ENCODE measurements at places on chromosomes 4 and X.
A peak's percentile ranks its signal among the peaks of the same experiment; 100 is the strongest.

GRCh38 chr4:140176735-140177134 lies 22.8 kb upstream of the MAML3 start:
- no peak for DNase-seq

DNA sequence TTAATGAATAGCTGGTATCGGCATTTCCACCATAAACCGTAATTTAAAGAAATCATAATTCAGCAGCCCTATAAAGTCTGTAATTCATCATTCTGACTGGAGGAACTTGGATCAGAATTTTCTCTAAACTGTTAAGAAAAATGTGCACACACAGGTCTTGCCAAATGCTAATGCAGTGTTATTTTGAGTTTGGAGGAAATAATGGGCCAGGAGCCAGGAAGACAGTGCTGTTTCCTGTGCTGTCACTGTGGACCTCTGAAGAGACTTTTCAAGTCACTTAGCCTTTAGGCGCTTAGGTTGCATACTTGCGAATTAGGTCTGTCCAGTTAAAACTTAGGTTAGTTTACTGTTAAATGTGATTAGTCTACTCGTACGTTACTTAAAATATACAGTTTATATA lies 137.5 kb upstream of the ANXA3 start:
- DNase-seq, result no peak

- DNase-seq, result no peak
These were observed 68.2 kb upstream of the ACSL1 start for GRCh38 chr4:184893801-184894571.

GRCh38 chr4:184805462-184806228 lies 20.1 kb downstream of the ACSL1 start:
- DNase-seq, result peak; percentile 85

GRCh38 chrX:132452911-132453550 lies 35.8 kb downstream of the MBNL3 start:
- DNase-seq, result no peak

DNA sequence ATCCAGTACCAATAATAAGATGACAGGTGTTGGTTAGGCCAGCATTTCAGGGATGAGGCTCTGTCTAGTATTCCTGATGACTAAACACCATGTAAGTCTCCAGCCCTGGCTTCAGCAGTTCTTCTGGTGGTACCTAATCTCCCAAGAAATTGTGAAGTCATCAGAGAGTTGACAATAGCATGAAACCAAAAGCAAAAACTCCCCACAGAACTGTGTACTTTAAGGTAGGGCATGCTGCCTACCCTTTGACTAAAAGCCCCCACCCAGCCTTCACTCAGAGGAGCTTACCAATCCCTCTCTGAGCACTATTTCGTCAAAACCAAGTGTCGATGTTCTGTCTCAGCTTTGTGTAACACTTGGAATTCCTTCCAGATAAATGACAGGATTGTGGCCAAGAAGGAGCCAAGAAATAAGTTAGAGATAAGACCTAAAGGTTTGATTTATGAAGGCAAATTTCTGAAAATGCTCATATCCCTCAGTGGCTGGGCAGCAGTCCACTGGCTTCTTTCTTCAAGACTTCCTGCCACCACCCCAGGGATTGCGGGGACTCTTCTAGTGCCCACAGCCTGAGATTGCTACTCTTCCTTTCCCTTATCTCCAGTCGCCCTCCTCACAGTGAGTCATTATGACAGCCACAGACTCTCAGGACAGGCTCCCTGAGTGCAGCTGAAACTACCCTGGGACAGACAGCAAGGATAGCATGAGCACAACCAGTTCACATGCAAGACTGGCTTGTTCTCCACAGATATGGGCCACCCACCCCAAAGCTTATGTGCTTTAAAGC lies 67.3 kb upstream of the LHFPL1 start:
- DNase-seq, result no peak

DNA sequence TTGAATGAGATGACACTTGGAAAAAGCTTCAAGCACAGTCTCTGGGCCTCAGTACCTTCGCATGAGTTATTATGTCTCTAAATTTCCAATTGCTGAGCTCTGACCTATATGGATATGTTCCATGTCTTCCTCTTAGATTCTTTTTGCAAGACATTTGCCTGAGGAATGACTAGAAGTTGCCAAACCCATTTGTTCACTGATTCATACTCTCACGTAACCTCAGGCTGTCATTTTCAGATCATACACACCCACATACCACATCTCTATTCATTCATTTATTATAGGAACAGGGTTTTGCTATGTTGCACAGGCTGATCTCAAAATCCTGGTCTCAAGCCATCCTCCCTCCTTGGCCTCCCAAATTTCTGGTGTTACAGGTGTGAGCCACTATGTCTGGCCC lies 2137.1 kb upstream of the TENM3 start:
- no peak for DNase-seq

DNA sequence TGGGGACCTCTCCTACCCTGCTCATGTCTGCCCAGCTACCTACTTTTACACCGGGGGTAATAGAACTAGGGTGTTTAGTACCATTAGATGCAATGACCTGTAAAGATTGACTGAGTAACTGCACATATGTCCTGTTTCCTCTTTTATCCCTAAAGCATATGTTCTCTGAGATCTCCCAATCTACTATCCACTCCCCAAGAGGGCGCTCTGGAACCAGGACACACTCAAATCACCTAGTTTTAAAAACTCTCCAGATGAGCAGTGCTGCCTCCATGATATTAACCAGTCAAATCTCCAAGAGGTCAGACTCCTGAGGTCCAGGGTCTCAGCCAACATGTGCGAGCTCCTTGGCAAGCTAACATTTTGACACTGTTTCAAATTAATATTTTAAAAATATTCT lies 87.0 kb upstream of the TSPAN5 start:
- DNase-seq, result no peak

GRCh38 chrX:37712458-37712857 lies 26.9 kb downstream of the XK start:
- DNase-seq, result no peak

All from prostate gland (tissue), 2 donors.